ENCODE measurements at places on chromosomes 3 and 15.

DNA sequence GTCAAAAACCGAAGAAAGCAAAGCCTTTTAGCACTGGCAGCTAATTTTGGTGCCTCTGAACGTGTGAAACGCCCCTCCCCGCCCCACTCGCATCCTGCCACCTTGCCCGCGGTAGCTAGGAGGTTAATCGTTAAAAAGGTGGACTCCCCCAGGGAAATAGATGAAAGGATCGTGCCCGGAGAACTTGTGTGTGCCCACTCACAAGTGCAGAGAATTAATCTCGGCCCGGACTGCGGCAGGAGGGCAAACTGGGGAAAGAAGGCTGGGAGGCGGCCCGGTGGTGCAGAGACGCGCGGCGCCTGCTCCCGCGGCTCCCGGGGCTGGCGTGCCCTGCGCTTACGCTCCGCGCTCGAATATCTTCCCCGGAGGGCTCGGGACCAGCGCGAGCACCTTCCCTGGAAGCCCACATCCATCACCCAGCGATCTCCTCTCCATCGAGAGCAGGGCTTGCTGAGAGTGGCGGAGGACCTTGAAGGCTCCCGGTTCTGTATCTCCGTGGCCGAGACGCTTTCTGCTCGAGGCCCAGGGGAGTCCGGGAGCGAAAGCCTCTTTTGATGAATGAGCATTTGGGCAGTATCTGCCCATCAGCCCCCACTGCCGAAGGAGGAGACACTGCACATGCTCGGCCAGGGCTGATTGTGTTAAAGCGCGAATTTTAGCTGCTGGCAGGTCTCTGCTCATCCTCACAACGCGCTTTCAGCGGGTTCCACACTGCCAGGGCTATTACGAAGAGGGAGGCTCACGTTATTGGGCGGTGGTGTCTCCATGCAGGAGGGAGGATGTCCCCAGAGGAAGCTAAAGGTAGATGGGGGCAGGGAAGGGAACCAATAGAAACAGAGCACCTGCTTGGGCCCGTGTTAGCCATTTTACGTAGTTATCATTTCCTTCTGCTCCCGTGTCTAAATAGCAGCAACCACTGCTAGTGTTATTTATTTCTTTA is 1.3 kb upstream of the SPTSSB start:
- no peak for DNase-seq

- DNase-seq, result no peak
Measured at GRCh38 chr3:178960918-178961317, 110.7 kb downstream of the ZMAT3 start.

- no peak for DNase-seq
Measured at GRCh38 chr3:118477768-118478167, 556.9 kb downstream of the IGSF11 start.

DNA sequence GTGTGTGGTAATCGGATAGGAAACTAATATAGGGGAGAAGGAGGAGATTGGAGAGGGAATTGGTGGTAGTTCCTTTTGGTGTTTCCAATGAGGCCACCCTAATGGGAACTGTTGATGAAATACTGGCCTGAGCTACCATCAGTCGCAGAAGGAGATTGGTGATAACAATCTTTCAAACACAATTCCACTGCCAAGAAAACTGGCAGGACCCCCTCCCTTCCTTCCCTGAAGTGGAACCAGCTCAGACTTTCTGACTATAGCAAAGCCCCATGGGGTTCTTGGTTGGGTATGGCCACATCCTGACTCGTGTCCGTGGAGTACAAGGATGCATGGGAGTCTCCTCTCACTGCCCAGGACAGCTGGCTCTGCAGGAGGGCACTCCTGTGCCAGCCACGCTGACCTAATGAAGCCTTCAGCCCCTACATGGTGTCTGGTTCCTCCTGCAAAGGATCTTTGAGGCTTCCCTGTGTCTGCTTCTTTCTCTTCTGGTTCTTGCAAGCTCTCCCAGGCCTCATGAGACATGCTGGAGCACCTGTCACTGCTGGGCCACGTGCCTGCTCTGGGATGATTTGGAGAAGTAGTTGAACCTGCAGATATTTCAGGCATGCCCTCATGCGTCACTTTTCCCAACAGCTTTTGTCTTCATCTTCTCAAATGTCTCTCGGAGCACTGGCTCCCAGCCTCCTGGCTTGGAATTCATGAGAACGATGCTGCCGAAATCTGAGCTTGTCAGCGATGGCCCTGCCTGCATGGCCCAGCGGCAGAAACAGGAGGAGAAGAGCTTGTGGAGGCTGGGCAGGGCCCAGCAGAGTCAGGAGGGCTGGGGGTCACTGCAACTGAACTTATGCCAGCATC is 90.0 kb upstream of the ADPGK start:
- no peak for DNase-seq

DNA sequence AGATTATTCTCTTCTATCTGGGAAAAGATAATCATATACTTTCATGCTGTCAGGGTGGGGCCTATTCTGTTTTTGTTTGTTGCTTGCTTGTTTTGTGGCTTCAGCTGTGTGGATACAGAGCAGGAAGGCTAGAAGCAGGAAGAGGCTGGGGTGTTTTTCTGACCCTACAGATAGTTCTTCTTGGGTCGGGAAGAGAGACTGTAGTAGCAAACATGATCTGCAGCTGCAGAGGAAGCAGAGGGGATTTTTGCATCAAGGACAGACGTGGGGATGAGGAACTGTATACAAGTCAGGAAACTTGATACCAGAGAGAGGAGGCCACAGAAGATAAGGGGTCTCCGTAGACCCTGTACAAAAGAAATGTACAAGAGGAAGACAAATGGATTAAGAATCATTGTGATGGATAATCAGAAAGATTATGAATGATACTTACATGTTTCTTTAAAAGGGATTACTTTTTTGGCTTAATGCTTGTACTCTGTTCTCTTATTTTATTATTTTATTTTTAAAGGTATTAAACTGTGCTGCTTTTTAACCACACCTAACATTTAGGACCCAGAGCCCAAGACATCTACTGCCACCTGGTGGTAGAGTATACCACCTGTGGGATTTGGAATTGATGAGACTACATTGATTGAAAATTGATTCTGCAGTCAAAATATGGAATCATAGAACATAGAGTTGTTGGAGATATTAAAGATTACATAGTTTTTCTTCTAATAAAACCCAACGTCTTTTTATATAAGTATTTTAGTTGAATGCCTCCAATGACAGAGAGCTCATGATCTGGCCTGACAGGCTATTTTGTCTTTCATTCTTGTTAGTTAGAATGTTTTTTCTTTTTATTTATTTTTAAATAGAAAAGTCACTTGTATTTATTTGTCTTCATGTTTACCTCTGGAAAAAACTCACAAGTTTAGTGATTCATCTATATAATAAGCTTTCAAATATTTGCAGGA is 87.3 kb upstream of the ROPN1 start:
- DNase-seq, result no peak

DNA sequence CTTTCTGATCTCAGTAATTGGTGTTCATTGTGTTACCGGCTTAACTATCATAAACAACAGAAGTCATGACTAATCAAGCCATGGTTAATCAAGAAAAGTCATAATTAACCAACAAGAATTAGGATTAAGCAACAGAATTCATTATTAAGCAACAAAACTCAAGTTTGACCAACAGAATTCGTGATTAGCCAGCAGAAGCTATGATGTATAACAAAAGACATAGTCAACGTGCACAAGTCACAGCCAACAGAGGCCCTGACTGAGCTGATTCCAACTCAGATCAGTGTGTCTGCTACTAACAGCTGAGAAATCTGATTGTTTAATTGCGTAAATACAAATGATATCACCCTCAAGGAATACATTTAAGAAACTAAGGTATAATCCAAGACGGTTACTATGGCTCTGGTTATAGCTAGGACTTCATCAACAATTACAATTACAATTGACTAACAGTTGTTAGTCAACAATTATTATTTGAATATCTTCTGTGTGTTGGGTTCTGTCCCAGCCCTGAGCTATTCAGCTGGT is 67.7 kb downstream of the RARB start:
- no peak for DNase-seq

DNA sequence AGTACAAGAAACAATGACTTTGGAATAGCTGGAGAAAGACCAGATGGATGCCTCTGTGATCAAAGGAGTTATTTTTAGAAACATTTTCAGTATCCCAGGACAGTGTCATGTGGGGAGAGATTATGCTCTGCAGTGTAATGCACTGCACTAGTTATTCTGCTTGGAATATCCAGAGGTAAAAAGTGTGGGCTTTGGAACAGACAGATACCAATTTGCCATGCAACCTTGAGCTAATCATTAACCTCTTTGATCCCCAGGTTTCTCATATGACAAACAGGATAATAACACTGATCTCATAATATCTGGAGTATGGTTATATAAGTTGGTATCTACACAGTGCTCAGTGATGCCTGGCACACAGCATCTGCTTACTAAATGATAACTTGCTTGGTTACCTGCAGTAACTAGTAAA is 12.2 kb upstream of the SLC7A14 start:
- no peak for DNase-seq

- no peak for DNase-seq
Measured at GRCh38 chr3:155647206-155647605, 97.7 kb downstream of the PLCH1 start.

DNA sequence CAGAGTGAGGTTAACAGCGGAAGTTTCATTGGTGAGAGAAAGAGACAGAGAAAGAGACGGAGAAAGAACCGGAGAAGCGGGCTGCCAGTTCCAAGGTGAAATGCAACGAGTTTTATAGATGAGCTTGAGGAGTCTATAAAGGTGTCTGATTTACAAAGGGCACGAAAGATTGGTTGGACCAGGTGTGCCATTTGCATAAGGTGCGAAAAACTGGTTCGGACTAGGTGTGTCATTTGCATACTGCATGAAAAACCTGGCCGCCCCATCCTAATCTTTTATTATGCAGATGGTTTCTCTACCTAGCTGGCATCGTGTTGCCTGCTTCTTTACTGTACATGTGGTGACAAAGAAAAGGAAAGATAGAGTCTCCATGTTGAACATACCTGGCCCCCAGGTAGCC is 253.8 kb upstream of the IGF1R start:
- no peak for DNase-seq

- no peak for DNase-seq
Measured at GRCh38 chr3:127061641-127062040, 78.7 kb downstream of the PLXNA1 start.

DNA sequence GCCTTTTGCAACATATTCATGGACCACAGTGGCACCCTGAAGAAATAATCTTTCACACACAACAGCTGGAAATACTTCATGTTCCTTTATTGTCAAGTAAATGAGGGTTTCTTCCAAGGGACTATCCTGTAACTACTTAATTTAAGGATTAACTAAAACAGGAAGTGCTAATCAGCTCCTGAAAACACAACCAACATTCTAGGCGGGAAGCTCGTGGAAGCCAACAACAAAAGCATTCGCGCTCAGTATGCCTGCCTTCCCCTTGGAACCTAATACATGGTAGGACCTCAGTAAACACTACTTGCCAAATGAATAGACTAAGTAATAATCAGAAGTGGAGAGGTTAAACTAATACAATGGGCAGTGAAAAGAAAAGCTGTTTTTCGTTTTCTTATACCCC is 300.9 kb downstream of the RORA start:
- DNase-seq, result no peak

- DNase-seq, result peak; percentile 2
Measured at GRCh38 chr3:127410137-127410488, 122.3 kb upstream of the PRR20G start.

GRCh38 chr15:101083336-101084045 is 164.3 kb downstream of the LRRK1 start:
- DNase-seq, result no peak

DNA sequence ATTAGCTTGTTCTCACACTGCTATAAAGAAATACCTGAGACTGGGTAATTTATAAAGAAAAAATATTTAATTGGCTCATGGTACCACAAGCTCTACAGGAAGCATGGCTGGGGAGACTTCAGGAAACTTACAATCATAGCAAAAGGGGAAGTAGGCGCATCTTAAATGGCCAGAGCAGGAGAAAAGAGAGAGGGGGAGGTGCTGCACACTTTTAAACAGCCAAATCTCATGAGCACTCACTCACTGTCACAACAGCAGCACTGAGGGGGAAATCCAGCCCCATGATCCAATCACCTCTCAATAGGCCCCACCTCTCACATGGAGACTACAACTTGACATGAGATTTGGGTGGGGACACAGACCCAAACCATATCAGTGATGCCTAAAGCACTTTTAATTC is 82.5 kb downstream of the DCLK3 start:
- DNase-seq, result no peak

- no peak for DNase-seq
Measured at GRCh38 chr3:158845765-158846350, 44.0 kb downstream of the MFSD1 start.

DNA sequence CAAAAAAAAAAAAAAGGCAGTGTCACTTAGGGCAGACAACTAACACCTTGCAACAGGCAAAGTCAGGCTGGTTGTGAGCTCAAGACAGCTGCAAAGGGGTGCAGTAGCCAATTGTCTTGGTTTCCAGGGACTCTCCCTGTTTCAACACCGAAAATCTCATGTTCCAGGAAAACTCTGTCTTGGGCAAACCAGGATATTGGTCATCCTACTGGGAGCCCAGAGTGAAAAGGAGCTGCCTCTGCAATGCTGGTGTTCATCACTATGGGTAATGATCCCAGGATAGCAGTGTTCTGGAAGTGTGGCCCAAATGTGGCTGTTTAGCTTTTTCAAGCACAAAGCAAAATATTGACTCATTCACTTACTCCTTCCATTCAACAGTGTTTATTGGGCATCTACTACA is 82.6 kb downstream of the ARHGAP31 start:
- DNase-seq, result no peak

DNA sequence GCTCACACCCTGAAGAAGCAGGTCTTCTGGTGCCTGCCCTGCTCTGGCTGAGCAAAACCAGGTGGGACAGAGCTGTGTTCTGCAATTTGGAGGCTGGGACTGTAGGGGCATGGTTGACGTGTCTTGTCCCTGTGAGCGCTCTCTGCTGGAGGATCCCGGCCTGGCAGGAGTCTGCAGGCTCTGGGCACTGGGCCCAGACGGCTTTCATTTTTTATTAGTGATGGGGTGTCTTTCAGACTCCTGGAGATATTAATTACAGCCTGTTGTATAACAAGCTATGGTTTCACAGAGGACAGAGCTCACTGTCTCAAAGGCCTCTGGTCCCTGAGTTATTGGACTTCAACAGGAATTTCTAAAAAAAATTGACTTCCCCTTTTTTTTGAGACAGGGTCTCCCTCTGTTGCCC is 29.5 kb upstream of the ZNF710 start:
- DNase-seq, result peak; percentile 27

All from activated T-helper 2 cell treated with anti-CD3 and anti-CD28 coated beads, Interferon-gamma antibody, Interleukin-2, Interleukin-4, amounts not matched to agents 10 μg/mL and 5 μg/mL and 100 μg/mL, durations not matched to agents 14 hours and 24 hours and 36 hours (primary cell).